ENCODE measurements at places on chromosomes 6 and 20.
A peak's percentile ranks its signal among the peaks of the same experiment; 100 is the strongest.

DNA sequence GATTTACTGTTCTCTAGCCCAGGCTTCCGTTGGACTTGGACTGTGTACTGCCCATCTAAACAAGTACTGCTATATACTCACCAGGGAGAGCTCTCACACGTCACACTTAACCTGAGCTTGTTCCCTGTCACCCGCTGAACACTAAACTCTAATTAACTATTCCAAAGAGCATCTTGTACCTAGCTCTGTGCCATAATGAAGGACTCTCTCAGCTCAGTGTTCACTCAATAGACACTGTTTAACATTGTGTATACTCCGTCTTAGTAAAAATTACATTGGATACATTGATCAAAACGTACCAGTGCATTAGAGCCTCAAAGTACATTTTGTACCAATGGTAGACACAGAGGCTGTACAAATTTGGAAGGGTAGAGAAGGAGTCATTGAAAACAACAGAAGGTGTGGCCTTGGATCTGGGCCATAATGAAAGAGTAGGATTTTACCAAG is 55.4 kb upstream of the EPHA7 start:
- DNase-seq: no peak

- DNase-seq: no peak
These were observed 172.7 kb downstream of the MRPL14 start for GRCh38 chr6:43954311-43955131.

- no peak for DNase-seq
These were observed 28.6 kb upstream of the PRL start for GRCh38 chr6:22325481-22325880.

DNA sequence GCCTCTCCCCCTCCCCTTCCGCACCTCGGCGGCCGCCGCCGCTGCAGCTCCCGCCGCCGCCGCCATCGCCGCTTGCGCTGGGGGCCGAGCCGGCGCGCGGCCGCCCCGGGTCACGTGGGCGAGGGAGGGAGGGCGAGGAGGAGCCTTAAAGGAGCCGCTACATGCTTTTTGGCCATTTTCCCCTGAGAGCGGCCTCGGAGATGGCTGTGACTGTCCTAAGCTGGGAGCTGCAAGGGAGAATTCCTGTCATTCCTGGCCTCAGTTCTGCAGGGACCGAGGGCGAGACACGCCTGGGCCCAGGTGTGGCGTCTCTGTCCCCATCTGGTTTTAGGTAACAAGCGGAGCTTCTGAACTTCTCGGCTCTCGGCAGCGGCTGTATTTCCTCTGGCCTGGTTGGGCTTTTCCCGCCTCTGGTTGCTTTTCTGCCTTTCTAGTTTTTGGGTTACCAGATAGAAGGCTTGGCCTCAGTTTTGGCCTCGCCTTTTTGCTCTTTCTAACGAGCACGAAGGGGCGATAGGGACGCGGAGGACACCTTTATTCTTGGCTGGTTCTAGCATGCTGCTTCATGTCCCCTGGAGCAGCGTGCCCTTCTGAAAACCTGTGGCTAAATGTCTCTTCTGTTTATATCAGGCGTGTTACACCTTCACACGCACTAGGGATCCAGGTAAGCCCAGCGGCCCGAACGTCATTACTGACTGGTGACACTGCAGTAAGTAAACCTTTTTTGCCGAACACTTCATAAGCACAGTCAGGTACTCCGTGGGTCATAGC is at the start of gene EHMT2:
Gene EHMT2 (minus strand): TSS at position 87 of the 771 bp plus-strand sequence. CDS start 21 bp downstream, at position 66.
- peak; percentile 78 for DNase-seq

- DNase-seq: no peak
These were observed 830.4 kb downstream of the GRIK2 start for GRCh38 chr6:102223942-102224341.

GRCh38 chr6:40346246-40346645 is 240.9 kb downstream of the LRFN2 start:
- DNase-seq: no peak

GRCh38 chr6:101830501-101831031 is 437.1 kb downstream of the GRIK2 start:
- DNase-seq: no peak

DNA sequence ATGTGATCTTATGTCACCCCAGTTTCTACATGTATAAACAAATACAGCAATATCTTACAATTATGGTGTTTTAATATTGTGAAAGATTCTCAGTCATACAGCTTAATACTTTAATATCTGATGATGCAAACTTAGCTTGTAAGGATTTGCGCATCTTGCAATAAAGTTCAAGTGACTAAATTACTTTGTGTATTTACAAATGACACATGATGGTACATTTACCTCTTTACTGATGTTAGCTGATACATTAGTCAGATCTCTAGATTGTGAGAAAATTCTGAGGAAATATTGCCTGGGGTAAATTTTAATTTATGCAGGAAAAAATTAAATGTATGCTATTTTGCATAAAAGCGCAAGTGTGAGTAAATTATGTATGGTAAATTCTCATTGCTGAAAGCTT is 418.8 kb upstream of the MMS22L start:
- DNase-seq: no peak

GRCh38 chr20:43744151-43744611 is 17.4 kb upstream of the GTSF1L start:
- no peak for DNase-seq

GRCh38 chr6:47938405-47938804 is 156.6 kb downstream of the OPN5 start:
- no peak for DNase-seq

DNA sequence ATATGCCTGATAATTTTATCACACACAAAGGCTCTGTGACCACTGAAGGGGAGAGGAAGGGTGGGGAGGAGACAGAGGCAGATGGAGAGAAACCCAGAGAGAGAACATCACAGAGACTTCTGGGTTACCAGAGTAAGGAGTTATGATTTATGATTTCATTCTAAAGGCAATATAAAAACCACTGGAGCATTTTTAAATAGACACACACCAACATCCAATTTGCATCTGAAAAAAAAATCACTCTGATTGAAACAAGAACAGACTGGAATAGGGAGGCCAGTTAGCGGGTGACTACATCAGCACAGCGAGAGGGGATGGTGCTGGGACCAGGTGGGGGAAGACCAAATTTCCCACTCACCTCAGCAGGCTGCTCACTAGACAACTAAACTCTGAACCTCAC is 104.8 kb downstream of the AGPAT4 start:
- no peak for DNase-seq

DNA sequence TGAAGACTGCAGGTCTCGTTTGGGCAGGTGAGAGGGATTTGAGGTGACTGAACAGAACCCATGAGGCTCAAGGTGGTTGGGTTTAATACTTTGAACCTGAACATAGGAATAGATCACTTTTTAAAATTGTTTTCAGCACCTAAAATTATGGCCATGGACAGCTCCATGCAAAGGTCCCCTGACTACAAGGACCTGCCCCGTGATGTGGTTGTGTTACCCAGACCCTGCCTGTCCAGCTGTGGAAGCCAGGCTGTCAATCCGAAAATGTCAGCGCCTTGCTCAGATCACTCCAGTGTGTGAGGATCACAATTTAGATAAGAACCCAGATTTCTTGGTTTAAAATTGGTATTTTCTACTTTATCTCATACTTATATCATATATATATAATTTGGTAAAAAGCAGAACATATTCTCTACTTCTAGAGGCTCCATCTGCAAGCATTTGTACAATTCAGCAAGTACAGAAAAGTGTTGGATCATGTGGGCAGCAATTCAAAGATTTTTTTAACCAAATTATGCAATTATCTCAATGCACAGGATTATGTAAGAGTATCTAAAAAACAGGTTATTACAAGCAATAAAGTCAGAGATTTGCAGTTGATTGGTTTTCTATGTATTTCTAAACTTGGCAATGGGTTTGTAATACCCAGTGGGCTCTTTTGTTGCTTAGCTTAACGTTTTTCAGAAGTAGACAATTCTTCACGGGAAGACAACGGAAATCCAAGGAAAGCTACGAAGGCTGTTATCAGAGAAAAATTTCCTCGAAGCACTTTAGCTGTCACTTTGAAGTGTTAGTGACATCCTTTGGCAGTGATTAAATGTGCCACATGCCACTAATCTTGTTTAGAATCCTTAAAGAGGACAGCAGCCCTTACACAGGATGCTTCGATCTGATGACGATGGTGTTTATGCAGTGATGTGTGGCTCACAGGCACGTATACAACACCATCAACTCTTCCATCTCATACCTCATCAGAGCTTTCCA is 24.1 kb upstream of the RPS6KA2 start:
- no peak for DNase-seq

DNA sequence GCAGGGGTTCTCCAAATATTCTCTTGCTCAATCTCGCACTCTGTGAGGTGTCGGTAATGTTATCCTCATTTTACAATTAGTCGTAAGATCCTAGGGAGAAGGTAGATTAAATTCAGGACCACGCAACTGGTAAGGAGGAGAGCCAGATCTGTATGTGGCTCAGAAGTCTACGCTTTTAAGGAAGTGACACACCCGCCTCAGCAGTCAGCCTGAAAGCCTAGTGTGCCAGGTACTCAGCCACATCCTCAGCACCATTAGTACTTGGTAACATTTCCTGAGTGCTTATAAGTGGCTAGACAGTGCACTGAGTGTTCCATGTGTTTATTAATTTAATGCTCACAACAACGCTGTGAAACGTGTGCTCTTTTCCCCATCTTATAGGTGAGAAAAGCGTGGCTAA is 63.7 kb downstream of the DHX35 start:
- no peak for DNase-seq

DNA sequence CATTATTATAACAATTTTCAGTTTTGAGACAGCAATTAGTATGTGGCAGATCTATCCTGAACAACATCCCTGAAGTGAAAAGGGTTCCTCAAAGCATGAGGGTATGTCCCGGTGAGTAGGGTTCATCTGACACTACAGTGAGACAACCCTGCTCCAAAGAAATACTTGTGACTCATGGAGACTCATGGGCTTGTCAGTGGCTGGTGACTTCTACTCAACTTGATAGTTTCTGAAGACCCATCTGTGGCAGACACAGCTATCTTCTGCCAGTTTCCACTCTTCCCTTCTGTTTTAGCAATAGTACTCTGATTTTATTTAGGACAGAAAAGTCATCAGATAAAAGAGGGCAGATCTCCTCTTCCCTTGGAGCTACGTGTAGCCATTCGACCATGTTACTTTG is 41.4 kb downstream of the MAP3K7 start:
- DNase-seq: no peak

DNA sequence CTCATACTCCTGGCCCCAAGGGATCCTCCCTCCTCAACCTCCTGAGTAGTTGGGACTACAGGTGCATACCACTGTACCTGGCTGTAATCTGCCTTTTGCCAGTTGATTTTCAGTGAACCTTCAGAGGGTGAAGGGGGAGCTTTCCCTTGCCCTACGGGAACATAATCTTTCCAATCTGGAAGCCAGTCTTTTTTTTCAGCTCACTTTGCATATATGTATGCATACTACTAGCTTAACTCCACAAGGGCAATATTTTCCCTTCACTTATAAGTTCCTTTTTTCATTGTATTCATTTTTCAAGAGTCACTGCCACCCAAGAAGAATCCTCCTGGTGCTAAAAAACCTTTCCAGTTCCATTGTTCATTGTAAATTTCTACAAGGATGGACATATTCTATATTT is 53.4 kb upstream of the GCM1 start:
- DNase-seq: no peak

GRCh38 chr6:26025047-26025893 is 62.0 kb upstream of the HFE start:
- no peak for DNase-seq

- DNase-seq: no peak
These were observed 120.4 kb upstream of the SLC2A12 start for GRCh38 chr6:134172706-134173365.

DNA sequence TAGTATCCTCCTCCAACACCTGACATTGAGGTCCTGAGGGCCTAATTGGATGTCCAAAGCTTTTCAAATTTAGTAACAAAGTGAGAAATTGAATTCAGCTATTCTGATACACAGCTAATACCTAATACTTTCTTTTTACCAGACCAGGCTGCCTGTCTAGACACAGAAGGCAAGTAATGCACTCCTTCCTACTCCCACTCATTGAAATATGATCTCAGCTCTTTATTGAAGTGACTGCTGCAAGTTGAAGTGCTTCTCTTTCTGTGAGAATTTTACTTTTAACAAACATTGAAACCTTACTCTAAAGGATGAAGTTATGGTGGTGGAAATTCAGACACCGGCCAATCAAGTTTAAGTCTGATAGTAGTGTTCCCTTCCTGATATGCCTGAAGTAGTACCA is 90.8 kb upstream of the OGFRL1 start:
- no peak for DNase-seq

- no peak for DNase-seq
These were observed 109.4 kb upstream of the CCN2 start for GRCh38 chr6:132060591-132060990.

DNA sequence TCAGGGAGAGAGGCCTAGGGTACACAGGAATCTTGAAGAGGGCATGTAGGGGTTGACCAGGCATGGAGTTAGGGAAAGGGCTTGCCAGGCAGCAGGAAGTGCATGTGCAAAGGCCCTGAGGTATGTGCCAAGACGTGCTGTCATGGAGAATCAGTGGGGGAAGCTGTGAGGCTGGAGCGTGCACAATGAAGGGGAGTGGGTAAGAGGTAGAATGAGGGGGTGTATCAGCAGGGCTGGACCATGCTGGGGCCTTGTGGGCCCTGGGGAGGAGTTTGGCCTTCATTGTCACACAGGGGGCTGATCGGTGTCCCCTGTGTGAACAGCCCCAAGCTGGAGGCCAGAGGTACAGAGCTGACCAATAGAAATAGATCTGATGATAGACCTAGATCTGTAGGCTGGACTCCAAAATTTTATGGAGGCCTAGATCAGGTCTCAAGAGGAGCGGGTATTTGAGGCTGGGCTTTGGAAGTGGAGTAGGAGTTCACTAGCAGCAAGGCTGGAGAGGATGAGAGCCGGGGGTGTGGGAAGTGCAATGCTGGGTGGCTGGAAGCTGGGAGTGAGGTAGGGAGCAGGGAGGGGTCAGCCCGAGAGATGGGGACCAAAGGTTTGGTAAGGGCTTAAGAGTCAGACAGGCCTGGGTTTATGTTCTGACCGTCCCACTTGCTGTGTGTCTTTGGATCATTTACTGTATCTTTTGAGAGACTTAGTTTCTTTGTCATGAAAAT is 3.0 kb downstream of the SRC start:
- no peak for DNase-seq

DNA sequence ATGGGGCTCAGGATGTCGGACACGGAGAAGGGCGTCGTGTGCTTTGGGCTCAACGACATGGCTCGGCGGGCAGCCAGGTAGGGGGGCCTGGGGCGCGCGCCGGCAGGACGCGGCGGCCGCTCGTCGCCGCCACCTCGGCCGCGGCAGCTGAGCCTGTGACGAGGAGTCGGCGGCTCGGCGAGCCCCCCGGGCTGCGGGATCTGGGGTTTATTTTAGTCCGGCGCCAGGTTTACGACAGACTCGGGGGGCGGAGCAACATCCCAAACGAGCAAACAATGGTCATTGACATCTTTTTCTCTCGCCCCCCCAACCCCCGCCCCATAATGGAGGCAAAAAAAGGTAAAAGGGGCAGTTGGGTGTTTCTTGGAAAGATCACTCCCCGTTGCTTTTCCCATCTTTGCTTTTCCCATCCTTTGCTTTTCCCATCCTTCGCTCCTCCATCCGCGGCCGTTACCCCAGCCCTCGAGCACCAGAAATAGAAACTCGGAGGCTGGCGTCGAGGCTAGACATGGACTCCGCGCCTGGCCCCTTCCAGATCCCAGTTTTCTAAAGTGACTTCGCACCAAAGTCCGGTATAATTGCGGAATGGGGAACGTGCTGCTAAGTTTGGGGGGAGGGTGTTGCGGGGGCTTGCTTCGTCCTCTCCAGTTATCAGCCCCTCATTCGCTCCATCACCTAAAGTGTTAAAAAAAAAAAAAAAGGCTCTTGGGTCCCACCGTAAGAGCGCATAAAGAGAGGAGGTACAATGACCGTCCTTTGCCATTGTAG is at the start of gene NKX2-4:
Gene NKX2-4 (minus strand): TSS at position 186 of the 768 bp plus-strand sequence. CDS start 127 bp downstream, at position 59.
- no peak for DNase-seq

All from spinal cord (tissue), 10 donors.